Muscle of arm (tissue), 14 donors: ENCODE measurements at places on chromosomes 4 and X. TPM values are rescaled to one million over a fixed set of nuclear protein-coding genes. Genes with fewer than 3 reads are reported as not detected.

The NSG1 gene
- 3.3 TPM for polyA plus RNA-seq

The PLA2G12A gene
- 18.8 TPM for polyA plus RNA-seq

The FAM53A gene
- polyA plus RNA-seq = not detected

The EMCN gene
- polyA plus RNA-seq = 49.7 TPM

The PNMA3 gene
- 0.90 TPM for polyA plus RNA-seq

GRCh38 chr4:120056246-120056645 lies 10.4 kb downstream of the MAD2L1 start:
- no peak for DNase-seq

DNA sequence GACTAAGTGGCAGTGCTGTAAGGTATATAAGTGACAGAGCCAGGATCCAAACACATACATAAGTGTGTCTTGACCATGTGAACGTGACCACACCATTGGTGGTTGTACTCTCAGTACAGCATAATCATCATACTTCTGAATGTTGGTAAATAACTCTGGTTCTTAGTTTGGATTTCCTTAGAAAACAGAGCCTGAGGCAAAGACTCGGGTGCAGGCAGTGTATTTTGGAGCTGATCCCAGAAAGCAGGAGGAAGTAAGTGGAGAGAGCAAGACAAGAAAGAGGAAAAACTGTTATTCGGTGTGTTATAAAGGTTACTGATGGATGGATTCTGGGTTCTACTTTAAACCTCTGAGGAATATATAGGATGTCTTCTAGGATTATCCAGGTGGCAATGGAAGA lies 127.9 kb downstream of the SLC39A8 start:
- no peak for DNase-seq

DNA sequence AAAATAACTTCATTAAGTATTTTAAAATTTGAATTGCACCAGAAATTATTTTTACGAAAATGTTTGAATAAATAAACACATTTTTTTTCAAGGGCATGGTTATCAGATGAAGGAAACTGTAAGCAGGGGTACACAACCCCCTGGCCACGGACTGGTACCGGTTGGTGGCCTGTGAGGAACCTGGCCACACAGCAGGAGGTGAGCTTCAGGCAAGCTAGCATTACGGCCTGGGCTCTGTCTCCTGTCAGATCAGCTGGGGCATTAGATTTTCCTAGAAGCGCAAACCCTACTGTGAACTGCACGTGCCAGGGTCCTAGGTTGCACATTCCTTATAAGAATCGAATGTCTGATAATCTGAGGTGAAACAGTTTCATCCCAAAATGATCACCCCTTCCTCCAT lies 1499.7 kb upstream of the AGA start:
- no peak for DNase-seq

DNA sequence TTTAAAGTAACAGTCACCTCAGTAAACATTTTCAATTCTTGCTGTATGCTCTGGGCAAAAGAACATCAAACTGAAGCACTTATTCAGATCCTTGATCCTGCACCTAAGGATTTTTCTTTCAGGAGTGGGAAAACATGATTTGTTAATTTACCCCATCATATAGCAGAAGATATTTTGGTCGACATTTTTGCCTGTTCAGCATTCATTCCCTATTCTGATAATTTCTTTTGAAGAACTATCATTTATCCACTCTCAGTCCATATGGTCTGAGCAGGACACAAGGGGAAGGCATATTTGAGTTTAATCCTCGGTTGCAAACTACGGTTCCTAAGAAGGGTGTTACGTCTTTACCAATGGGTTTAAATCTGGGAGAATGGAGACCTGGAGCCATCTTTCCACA lies 1.2 kb upstream of the CLOCK start:
- DNase-seq = no peak

GRCh38 chrX:148915474-148915873 lies 415.1 kb downstream of the AFF2 start:
- DNase-seq = no peak

- DNase-seq = no peak
Observed at GRCh38 chr4:170758988-170759387, 669.2 kb upstream of the AADAT start.

DNA sequence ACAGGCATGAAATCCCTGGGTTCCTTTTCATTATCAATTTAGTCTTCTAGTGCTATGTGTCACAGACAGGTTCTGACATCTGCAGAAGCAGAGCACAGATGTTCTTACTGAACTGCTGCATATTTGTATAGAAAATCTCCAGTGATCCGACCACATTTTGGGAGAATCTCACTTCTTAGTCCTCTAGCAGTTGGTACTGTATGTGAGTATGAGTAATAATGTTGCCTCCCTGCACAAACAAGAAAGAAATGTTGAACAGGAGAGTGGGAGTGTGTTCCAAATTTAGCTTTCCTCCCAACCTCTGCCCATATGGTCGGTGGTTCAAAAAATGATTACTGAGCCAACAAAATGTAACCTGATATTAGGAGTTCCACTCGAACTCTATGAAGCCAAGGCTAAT lies 165.3 kb upstream of the GPC4 start:
- DNase-seq = no peak

DNA sequence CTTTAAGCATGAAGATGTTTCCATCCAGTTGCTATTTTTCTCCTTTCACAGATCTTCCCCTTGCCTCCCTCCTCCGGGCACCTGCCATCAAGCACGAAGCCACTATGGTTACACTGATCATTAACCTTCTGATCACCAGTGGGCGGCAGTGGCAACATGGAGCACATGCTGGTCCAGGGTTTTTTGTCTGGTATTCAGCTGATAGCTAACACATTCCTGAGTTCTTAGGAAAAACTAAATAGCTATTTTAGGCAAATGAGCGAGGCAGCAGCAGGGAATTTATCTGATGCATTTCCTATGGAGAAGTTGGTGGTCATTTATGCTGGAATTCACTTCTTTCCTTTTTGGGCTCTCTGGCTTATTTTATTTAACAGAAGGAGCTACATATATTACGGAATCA lies 22.9 kb downstream of the SHISA3 start:
- no peak for DNase-seq

- peak; percentile 49 for DNase-seq
Observed at GRCh38 chr4:146236216-146236615, 21.9 kb downstream of the REELD1 start.

- no peak for DNase-seq
Observed at GRCh38 chr4:101911616-101912015, 121.1 kb downstream of the BANK1 start.

GRCh38 chr4:138182838-138183426 lies 59.2 kb downstream of the SLC7A11 start:
- peak; percentile 74 for DNase-seq

GRCh38 chrX:17788439-17788838 lies 51.1 kb downstream of the SCML1 start:
- peak; percentile 7 for DNase-seq
